ENCODE measurements at places on chromosomes 4 and X. TPM values are rescaled to one million over a fixed set of nuclear protein-coding genes. Genes with fewer than 3 reads are reported as not detected.

DNA sequence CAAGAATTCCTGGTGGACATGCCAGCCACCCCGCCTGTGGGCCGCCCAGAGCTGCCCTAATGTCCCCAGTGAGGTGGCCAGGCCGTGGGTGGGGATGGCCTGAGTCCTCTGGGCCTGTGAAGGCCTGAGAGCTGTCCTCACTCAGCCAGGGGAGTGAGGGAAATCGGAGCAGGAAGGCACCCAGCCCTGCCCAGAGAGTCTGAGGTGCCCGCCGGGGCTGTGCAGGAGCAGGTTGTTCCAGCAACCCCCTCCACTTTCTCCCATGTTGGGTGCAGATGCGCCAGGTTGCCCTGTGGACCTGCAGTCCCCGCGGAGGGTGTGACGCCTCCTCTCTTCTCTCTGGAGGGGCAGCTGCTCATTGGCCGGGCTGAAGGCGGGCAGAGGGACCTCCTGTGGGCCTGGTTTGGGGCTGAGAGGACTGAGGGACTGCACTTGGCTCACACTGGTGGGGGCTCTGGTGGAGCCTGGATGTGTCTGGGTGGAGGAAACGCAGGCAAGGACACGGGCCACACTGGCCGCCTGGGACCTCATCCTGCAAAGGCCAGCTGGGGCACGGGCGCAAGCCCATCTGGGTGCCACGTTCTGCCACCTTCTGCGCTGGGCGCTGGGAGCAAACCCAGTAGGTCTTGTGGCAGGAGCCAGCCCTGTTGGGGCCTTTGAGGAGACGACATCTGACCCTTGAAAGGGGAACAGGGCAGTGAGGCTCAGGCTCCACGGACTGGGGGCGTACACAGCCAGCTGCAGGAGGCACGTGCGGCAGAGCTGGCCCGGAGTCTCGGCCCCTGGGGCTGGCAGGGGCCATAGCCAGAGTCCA lies 14.0 kb downstream of the DOK7 start:
- DNase-seq = no peak

- DNase-seq = no peak
These were observed 43.1 kb upstream of the PPARGC1A start for GRCh38 chr4:23932901-23933308.

- peak; percentile 44 for DNase-seq
These were observed 332.5 kb downstream of the PDGFC start for GRCh38 chr4:156638925-156639605.

- no peak for DNase-seq
These were observed 39.4 kb downstream of the GLRA3 start for GRCh38 chr4:174789657-174790056.

- peak; percentile 23 for DNase-seq
These were observed 93.9 kb upstream of the C1QTNF7 start for GRCh38 chr4:15333692-15334633.

DNA sequence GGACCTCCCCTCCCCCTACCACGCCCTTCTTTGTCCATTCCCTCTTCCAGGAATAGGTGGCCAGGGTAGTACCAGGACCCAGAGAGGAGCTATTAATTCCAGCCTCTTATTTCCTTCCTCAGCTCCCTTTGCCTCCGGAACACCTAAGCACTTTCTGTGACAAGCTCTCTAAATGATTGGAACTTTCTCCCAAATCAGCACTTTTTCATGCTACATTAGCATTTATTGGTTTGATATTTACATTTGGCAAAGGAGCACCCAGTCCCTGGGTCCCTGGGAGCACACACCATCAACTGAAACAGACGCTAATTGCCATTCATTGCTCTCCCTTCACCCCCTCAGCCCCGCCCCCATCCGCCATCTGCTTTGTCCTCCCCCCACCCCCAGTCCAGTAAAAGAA lies 182.0 kb upstream of the BCOR start:
- DNase-seq = no peak

DNA sequence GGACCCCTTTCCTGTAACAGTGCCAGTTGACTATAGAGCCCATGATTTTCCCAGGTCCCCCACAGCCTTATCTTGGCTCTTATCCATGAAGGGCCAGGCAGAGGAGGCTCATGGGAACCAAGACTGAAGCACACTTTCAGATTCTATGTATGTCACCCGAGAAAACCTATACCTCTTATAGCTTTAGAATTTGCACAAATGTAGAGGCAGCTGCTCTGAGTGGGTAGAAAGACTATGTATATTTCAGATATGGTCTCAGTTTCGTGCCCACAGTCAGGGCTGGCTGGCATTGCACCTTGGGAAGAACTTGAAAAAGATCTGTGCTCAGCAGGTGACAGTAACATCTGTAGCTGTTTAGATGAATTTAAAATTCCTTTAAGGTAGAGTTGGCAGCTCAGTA lies 8.3 kb upstream of the LNX1 start:
- DNase-seq = no peak

DNA sequence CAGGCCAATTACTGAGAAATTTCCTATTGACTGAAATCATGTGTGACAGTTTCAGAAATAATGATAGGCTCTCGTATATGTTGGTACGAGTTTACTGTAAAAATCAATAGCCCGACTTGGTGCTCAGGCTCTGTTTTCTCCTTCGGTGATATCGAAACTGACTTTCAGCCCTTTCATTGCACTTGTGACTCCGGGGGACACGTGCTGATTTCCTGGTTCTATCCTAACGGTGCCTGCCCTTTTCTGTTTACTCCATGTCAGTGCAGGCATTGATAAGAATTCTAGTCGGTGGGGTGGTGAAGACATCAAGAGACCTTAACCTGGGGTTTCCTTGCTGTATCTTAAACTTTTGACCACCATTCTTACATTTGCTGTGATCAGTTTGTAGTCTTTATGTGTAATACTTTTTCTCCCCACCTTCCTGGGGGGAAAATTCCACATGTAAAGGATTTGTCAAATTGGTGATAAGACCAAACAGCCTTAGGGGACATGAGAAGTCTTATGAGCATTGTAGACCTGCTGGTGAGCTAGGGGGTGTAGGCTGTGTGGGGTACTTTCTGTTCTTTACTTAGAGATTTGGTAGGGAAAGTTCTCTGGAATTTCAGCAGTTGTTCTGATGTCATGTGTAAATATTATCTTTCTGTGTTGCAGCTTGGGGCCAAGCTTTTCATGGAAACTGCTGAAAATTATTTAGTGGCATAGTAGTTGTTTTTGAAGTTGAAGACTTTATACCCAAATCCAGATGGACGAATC lies 52.7 kb downstream of the TMEM131L start:
- no peak for DNase-seq

DNA sequence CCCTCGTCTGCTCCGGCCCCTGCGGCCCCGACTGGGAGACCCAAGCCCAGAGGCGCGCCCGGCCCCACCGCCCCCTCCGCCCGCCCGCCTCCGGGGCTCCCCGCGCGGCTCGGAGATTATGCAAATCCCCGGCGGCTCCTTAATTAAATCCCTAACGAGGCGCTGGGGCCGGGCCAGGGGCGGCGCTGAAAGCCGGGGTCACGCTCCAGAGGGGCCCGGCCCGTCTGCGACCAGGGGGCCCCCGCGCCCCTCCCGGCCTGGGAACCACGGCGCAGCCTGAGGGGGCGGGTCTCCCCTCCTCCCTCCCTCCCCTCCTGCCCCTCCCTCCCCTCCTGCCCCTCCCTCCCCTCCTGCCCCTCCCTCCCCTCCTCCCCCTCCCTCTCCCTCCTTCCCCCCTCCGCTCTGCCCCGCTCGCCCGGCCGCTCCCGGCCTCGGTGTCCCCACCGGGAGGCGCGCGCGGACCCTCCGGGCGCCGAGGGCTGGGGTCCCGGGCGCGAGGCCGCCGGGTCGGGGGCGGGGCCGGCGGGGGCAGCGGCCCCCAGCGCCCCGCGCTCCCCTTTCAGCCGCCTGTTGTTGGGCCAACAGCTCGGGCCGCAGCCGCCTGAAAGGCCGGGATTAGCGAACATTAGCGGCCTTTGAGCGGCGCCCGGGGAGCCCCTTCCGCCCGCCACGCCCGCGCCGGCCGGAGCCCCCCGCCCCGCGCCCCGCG lies 25.9 kb upstream of the FGFR3 start:
- DNase-seq = no peak

- peak; percentile 26 for DNase-seq
These were observed 36.1 kb upstream of the DOCK11 start for GRCh38 chrX:118459494-118459893.

- DNase-seq = no peak
These were observed 2.7 kb upstream of the TSPAN7 start for GRCh38 chrX:38558686-38559085.

DNA sequence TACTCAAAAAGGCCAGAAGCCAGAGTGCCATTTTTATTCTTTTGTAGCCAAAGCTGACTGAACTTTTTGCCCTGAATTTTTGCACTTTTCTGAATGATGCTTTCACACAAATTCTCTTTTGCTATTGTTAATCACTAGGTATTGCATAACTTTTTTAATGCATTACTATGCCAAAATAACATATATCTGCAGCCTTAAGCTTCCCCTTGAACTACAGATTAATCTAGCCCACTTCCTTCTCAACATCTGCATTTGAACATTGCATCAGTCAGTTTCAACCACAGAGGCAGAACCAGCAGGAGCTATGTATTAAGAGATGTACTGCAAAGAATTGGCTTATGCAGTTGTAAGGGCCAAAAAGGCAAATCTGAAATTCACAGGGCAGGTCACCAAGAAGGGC lies 197.6 kb upstream of the GYPA start:
- no peak for DNase-seq

GRCh38 chrX:147838465-147839131 lies 73.1 kb upstream of the FMR1 start:
- no peak for DNase-seq

GRCh38 chr4:5028480-5028879 lies 9.2 kb upstream of the CYTL1 start:
- DNase-seq = no peak

- no peak for DNase-seq
These were observed 62.7 kb upstream of the GRID2 start for GRCh38 chr4:92241094-92241493.

Gene TKTL1
- total RNA-seq = not detected

Gene AGA
- 46.1 TPM for total RNA-seq

Gene DGAT2L6
- total RNA-seq = not detected

Gene SAGE1
- not detected for total RNA-seq

Gene CXorf65
- not detected for total RNA-seq

Gene ENPEP
- 0.03 TPM for total RNA-seq

Gene FRG2
- total RNA-seq = not detected

Gene MAP9
- total RNA-seq = 11.6 TPM

Gene ANKRD50
- total RNA-seq = 17.1 TPM

Gene KLHL15
- 6.3 TPM for total RNA-seq

Gene PIM2
- total RNA-seq = 7.4 TPM

Gene DRD5
- total RNA-seq = not detected

Gene NUP62CL
- not detected for total RNA-seq

Gene GLRB
- total RNA-seq = 11.4 TPM

Gene ASB9
- 0.68 TPM for total RNA-seq

Gene SLC25A4
- total RNA-seq = 17.8 TPM

Gene LUZP4
- not detected for total RNA-seq
